ENCODE measurements at places on chromosomes 5 and 9. TPM values are rescaled to one million over a fixed set of nuclear protein-coding genes. Genes with fewer than 3 reads are reported as not detected.

Gene PRR7
- total RNA-seq = 2.4 TPM

Gene EIF4E1B
- 0.04 TPM for total RNA-seq

Gene PLPP7
- total RNA-seq = 1.2 TPM

Gene POU5F2
- 0.94 TPM for total RNA-seq

GRCh38 chr5:34843497-34843896, 4.5 kb downstream of the TTC23L start:
- no peak for DNase-seq
- no peaks in the 10 kb centered on the region for H3K27me3 ChIP-seq
- no peaks in the 10 kb centered on the region for H3K36me3 ChIP-seq
- H3K4me3 ChIP-seq = no peak overlapping the region
- H3K4me1 ChIP-seq = no peaks in the 10 kb centered on the region

- no peaks in the 10 kb centered on the region for H3K27me3 ChIP-seq
- no peaks in the 10 kb centered on the region for H3K36me3 ChIP-seq
- no peak overlapping the region for H3K4me3 ChIP-seq
- H3K27ac ChIP-seq = no peak overlapping the region
These were observed 472.8 kb downstream of the CDK5RAP2 start for GRCh38 chr9:120107138-120107537.

DNA sequence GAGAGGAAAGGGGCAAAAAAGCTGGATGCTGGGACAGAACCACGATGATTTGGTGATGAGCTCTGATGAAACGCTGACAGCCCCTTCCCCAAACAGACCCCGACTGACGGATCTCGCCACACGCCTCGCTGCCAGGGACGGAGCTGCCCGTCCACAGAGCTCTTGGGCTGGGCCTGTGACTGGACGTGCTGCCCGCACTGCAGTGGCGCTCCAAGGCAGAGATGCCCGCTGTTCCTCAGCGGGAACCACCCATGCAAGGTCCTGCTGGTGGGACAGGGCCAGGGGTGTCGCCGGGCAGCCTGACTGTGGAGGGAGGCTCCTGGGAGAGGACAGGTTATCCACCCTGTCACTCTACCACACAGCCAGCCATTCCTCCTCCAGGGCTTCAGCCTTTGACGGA, 66.0 kb upstream of the SARDH start:
- no peak for DNase-seq
- peaks cover 19% of the 10 kb centered on the region for H3K36me3 ChIP-seq
- H3K27ac ChIP-seq = no peak overlapping the region
- H3K4me3 ChIP-seq = no peak overlapping the region
- no peaks in the 10 kb centered on the region for H3K4me1 ChIP-seq

GRCh38 chr5:111004291-111004690, 67.2 kb upstream of the TSLP start:
- no peak overlapping the region for H3K27ac ChIP-seq
- no peak overlapping the region for H3K4me3 ChIP-seq
- no peaks in the 10 kb centered on the region for H3K4me1 ChIP-seq
- H3K36me3 ChIP-seq = no peaks in the 10 kb centered on the region
- no peaks in the 10 kb centered on the region for H3K27me3 ChIP-seq
